ENCODE measurements at places on chromosomes 11 and 22.

DNA sequence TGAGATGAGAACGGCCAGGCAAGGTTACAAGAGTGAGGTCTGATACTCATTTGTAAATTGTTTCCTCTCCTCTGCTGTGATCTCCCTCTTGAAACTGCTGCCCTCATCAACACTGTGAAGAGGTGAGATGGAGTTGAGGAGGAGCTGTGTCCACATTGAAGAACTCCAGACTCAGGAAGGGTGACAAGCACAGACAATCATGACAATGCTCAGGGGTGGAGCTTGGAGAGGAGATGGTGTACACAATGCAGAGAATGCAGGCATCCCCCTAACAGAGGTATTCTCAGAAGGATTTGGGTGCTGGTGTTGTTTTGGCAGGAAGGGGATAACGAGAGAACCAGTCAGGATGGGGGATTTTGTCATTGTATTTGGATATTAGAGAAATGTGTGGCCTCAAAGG, 21.5 kb upstream of the MMP7 start:
- DNase-seq = no peak

DNA sequence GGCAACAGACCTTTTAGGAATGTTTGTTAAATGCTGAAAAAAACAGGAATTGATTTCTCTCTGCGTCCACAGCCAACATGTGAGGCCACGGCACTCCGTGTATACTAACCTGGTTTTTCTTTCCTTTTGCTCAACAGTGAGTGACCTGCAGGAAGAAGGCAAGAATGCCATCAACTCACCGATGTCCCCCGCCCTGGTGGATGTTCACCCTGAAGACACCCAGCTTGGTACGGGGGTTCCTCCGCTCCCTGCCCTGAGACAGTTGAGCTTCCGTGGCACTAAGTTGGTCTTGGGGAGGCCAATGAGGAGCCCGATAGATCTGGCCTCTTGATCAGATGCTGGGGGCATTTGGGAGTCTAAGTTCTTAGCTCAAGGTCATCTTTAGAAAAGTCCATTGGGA, 69.7 kb downstream of the PARVB start:
- DNase-seq = no peak

DNA sequence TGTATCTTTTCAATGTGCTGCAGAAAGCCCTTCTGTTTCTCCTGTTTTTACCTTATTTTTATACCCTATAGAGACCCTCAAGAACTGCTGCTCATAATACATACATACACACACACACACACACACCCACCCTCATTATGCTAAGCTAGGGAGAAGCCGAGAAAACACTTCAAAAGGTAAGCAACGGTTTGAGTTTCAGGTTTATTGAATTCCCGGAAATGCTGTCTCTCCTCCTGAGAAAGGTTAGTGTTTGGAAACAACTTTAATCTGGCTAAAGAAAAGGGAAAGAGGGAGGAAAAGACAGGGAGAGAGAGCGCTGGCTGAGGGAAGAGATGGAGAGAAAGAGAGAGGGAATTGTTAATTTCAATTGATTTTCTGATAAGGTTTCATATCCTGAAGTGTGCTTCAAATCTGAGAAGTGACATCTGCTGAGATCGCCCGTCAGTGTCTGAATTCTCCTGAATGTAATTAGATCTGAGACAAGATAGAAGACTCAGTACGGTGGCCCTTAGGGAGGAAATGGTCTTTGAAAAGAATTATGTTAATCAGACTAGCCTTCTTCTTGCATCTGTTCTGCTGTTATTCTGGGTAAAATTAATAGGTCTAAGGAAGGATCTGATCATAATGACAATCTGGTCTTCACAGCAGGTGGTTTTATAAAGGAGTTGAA, 169.1 kb downstream of the NXPE2 start:
- DNase-seq = no peak

DNA sequence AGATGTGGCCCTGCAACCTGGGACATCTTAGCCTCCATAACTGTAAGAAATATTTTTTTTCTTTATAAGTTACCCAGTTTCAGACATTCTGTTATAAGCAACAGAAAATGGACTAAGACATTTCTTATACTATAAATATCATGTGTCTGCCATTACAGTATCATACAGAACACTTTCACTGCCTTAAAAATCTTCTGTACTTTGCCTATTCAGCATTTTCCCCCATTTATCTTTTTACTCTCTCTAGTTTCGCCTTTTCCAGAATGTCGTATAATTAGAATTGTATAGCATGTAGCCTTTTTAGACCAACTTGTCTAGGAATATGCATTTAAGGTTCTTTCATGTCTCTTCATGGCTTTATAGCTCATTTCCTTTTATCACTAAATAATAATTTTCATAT, 88.0 kb downstream of the PARVA start:
- DNase-seq = no peak

DNA sequence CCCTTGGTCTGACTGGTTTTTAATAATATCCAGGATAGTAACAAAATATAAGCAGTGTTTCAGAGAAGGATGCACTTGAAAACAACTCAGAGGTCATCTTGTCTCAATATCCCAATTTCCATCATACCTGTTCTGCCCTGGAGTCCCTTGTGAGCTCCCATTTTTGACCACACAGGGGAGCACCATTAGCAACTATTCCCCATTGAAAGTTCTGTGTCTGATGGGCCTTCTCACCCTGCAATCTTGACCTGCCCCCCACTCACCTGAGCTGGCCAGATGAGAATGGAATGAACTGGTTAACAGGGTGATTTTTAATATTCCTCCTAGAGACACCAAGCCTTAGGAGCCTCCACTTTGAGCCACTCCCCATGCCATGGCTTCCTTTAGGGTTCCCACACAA, 3.8 kb upstream of the CAPN5 start:
- DNase-seq = no peak

DNA sequence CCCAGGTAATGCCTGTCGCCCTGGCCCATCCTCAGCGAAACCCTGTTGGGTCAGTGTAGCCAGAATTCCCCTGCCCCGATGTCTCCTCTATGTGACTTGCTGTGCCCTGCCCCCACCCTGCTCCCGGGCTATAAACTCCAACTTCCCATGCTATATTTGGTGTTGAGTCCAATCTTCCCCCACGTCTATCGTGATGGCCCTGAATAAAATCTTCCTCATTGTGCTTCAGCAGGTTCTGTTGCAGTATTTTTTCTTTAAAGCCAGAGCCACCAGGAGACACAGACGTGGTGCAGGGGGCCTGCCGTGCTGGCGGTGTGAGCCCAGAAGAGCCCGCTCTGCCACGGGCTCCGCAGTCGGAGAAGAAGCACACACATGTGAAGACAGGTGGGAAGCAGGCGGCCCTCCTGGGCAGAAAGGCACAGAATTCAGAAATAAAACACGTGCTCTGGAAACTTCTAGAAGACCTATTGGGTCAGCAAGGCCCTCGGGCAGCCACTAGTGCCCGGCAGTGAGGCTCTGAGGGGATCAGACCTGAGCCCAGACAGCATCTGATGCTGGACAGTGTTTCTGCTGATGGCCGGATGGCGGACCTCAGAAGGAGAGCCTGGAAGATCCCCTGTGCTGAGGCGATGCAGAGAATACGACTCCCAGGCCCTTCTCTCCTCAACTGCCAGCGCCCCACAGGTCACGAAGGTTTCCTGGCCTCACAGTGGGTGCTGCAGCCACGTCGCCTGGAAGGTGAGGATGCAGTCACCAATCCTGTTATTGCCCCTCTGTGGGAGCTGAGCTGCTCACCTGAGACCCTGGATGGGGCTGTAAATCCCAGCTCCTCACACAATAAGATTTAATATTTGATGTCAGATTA, 501.9 kb downstream of the BRD1 start:
- no peak for DNase-seq

- DNase-seq = no peak
Observed at GRCh38 chr11:121282886-121283502, 9.6 kb upstream of the SC5D start.

DNA sequence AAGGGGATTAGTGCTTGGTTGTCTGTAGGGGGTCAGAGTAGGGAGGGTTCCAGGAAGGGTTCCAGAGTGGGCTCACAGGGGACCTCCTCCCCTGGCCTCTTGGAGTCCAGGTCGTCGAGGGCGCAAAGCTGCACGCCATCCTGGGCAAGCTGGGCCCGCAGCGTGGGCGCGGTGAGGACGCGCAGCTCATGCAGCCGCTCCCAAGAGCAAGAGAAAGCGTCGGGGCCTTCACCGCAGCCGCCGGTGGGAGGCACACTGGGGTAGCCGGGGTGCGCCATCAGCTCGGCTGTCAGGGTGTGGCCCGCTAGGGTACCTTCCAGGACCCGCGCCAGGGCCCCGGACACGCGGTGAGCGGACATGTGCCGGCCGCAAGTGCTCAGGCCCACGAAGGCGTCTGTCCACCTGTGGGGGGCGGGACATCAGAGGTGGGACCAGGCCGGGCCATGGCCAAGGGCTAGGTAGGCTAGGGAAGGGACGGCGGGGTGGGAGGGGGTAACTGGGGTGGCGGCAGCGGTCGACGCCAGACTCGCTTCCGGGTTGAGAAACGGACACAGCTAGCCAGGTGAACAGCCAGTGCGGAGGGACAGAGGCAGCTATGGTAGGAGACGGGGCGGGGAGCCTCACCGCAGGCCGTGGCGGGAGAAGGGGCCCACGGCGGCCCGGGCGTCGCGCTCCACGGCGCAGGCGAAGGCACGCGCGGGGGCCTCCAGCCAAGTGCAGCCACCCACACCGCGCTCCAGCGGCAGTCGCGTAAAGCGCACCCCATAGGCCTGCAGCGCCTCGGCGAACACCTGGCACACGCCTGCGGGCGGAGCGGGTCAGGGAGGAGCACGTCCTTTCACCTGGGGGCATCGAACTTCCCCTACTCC, 1.2 kb downstream of the YDJC start:
- no peak for DNase-seq

GRCh38 chr11:44382656-44383240, 72.8 kb upstream of the ALX4 start:
- no peak for DNase-seq

All from D721Med (cell line).